Midbrain (tissue), 1 donor: ENCODE measurements at places on chromosomes 1 and 21.

DNA sequence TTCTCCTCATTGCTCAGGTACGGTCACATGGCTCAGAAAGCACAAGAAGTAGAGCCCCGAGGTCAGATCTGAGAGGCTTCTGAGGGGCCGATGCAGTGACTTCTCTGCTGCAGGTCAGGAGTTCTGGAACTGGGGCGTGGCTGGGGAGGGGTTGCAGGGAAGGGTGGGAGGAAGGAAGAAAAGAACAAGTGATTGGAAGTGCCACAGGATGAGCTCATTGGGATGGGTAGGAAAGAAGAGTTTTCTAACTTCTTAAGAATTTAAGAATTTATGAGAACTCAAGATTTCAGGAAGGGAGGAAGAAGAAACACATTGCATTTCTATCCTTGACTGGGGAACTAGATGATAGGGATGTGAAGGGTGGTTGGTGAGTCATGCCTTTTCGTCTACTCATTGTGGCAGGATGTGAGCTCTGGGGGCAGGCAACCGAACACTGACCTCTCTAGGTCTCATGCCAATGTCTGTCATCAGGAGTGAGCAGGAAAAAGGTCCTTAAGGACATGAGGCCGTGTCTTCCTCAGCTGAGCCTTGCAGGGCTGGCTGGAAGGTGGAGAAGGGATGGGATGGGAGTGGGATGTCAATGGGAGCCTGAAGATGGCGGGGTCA lies 497 bp downstream of the FCRLB start:
- no peak for DNase-seq

- no peak for DNase-seq
These were observed 51.2 kb downstream of the UTP25 start for GRCh38 chr1:209878964-209879363.

GRCh38 chr1:215543191-215543606 lies 23.9 kb upstream of the KCTD3 start:
- no peak for DNase-seq

GRCh38 chr1:241939798-241940197 lies 17.8 kb upstream of the BECN2 start:
- no peak for DNase-seq

GRCh38 chr1:174167265-174167803 lies 8.0 kb downstream of the RABGAP1L start:
- DNase-seq = no peak

- DNase-seq = no peak
These were observed 64.9 kb downstream of the MEF2D start for GRCh38 chr1:156435545-156436140.

- DNase-seq = peak; percentile 75
These were observed at the start of gene CCSAP for GRCh38 chr1:229342656-229343569. Gene CCSAP, minus strand, starts transcription at chr1:229343047. Its CDS starts 582 bp downstream, at chr1:229342465.

DNA sequence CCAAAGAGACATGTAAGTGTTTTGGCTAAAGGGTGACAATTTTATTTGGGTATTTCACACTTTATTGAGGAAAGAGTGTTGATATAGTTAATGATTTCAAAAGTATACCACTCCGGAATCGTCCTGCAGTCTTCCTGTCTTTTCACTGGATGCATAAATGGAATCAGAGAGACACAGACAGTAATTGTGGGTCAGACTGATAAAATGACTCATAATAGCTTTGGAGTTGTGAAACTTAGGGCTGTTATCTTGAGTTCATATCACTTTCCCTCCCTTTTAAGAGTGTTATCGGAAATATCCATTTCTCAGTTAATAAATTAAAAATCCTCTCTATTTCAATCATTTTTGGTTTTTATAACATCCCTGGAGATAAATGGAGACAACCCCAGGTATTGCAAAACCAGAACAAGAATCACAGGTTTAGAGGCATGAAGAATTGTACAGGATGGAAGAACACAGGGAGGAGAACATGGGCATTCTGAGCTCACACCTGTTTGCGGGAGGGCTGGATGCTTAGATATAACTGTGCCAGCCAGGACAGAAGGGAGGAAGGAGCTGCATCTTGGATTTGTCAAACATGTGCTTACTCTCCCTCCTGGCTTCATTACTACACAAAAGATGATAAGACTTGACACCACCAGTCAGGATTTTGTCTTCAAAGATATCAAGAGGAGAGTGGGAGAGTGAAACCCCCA lies 185.4 kb downstream of the LMO4 start:
- DNase-seq = no peak

DNA sequence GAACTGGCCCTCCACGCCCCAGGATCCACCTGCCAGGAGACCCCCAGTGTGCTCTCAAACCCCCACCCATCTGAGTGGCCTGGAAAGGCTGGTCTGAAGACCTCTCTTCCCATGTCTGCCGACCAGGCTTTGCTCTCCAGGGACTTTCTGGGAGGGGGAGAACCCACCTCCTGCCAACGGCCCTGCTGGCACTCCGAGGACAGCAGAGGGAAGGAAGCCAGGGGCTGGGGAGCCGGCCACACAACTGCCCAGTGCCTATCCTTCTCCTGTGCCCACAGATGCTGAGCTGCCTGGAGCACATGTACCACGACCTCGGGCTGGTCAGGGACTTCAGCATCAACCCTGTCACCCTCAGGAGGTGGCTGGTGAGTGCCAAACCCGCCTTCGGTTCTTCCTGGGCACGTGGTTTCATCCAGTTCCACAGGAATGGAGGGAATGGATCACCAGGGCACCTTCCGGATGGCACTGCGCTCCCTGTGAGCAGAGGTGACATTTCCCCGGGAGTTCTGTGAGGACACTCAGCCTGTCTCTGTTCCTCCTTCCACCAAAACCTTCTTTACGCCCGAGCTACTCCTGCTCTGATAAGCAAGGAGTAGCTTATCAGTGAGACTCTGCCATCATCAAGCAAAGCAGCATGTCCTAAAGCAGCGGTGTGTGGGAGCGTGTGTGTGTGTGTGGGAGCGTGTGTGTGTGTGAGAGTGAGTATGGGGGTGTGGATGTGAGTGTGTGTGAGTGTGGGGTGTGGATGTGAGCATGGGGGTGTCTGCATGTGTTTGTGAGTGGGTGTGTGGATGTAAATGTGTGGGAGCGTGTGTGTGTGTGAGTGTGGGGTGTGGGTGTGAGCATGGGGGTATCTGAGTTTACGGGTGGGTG lies 105.5 kb downstream of the PDE9A start:
- DNase-seq = no peak

GRCh38 chr21:20968391-20968790 lies 29.8 kb upstream of the NCAM2 start:
- DNase-seq = peak; percentile 57

DNA sequence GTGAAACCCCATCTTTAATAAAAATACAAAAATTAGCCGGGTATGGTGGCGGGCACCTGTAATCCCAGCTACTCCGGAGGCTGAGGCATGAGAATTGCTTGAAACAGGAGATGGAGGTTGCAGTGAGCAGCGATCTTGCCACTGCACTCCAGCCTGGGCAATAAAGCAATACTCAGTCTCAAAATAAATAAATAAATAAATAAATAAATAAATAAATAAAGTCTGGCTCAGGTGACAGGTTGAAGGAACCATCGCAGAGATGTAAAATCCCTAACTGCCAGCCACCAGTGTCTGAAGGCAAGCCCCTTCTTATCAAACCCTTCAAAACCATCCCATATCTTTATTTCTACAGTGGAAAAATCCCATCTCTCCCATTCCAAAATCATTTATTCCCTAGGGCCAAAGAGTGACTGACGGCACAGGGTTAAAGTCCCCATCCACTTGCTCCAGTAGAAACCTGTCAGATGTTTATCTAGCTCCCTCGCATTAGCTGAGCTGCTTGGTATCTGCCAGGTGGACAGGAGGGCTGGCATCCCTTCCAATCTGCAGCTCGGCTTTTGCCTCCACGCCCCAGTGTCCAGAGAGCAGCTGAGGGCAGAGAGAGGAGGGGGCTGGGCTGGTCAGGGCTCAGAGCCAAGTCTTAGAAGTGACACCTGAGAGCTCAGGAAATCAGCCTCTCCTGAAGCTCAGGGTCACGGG lies 5.0 kb downstream of the CSRP1 start:
- DNase-seq = no peak

GRCh38 chr1:22416555-22417454 lies 34.8 kb upstream of the ZBTB40 start:
- DNase-seq = peak; percentile 77

- no peak for DNase-seq
These were observed 48.9 kb downstream of the PIK3R3 start for GRCh38 chr1:46083579-46083978.

DNA sequence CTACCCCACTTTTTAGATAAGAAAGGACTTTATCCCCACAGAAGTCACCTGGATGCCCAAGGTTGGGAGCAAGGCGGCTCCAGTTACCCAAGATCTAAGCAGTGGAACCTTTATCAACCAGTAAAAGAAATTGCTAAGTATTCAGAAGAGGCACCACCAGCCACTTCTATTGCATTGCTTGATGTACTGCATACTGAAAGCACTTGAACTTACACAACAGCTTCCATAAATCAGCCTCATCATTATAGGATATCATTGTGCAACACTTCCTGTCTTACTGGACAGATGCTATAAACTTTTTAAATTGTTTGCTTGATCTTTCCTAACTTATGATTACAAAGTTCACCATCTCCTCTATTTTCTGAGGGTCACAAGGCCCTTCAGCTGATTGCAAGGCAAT lies 642.7 kb upstream of the CXADR start:
- DNase-seq = no peak

DNA sequence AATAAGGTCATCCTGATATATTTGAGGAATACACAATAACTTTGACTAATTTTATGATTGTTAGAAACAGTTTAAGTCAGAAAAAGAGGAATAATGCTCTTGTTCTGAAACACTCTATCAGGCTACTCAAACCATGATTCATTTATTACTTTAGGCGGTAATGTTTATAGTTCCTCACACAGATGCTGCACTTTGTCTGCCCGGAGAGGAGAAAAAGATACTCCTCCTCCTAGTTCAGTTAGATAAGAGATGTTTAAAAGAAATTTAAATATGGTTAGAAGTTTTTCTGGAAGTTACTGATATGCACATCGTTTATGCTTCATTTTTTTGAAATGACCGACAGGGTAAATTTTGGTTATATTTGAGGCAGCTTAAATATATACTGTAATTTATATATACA lies 103.0 kb downstream of the ZMYM4 start:
- no peak for DNase-seq

DNA sequence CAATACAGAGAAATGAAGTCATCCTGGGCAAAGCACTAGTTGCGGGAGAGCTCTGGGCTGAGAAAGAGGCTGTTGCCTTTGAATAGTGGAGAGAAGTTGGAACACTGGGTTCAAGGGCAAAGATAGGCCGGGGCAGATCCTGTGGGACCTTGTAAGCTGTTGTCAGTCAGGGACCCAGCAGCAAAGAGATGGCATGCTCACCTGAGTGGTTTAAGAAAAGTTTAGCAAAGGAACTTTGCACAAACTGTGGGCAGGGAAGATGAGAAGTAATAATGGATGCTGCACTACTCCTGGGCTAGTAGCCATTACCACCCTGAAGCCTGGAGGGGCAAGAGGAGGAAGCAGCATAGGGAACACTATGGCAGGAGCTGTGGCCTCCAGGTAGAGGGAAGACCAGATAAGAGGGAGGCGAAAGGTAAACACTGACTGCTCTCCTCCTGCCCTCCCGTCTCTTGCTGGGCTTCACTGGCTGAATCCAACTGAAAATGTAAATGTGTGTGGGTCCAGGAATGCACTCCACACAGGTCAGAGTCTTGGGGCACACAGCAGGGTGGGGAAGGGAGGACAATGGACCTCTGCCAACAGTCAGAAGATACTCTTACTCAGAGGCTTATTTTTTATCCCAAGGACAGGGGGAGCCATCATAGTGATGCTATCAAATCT lies 129.2 kb downstream of the PLPP3 start:
- no peak for DNase-seq

GRCh38 chr1:59366346-59366745 lies 69.5 kb downstream of the FGGY start:
- no peak for DNase-seq

DNA sequence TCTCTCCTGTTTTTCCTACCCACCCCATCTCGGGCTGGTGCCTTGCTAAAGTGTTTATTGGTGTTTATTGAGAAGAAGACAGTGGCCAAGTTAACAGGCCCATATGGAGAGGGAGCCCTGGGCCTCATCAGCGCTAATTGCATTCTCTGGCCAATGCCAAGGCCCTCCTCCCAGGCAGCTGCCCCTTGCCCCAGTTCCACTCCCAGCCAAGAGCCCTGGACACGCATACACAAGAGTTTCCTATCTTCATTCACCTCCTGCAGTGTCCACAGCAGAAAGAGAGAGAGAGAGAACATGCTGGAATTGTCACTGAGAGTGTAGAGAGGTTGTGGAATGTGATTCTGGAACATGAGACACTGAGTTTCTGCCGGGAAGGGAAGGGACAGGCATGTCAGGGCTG lies 25.4 kb upstream of the VWA5B1 start:
- no peak for DNase-seq

DNA sequence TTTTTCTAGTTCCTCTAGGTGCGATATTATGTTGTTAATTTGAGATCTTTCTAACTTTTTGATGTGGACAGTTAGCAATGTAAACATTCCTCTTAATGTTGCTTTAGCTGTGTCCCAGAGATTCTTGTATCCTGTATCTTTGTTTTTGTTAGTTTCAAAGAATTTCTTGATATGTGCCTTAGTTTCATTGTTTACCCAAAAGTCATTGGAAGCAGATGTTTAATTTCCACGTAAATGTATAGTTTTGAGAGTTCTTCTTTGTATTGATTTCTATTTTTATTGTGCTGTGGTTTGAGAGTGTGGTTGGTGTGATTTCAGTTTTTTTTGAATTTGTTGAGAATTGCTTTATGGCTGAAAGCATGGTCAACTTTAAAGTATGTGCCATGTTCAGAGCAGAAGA lies 319.4 kb downstream of the PTBP2 start:
- DNase-seq = no peak

GRCh38 chr1:207841901-207842300 lies 69.0 kb downstream of the CD34 start:
- DNase-seq = no peak

DNA sequence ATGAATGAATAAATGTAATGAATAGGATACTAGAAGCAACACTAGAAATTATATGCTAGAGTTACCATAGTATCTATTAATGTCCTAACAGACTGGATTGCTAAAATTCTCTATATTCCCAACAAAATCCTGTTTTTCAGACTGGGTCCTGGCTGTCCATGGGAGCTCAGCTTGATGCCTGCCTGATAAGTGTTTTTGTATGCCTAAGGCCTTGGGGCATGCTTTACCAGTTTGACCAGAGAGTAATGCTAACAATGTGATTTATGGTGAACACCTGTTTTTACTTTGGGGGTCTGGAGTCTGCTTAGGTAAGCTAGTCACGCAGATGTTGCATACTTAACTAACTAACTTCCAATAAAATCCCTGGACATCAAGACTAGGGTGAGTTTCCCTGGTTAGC lies 318.8 kb upstream of the DEPDC1 start:
- no peak for DNase-seq

DNA sequence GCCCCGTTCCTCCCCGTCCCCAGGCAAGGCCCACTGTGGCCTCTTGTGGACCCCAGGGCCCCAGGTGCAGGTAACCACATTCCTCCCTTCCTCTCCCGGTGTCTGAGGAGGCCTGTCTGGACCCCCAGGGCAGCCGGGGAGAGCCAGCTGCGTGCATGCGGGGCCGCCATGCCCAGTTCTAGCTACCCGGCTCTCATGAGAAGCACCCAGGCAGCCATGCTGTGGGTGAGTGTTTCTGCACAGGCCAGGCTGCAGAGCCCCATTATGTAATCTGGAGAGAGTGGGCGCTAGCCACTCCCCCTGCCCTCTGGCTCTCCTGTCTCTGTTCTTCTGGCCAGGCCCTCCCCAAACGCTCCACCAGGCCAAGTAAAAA lies 18.4 kb upstream of the PLEKHG5 start:
- DNase-seq = peak; percentile 5
